ENCODE measurements at places on chromosomes 16 and 17.

GRCh38 chr16:89343501-89344457 lies 126.3 kb downstream of the ZNF778 start:
- DNase-seq: no peak

- DNase-seq: no peak
These were observed 55.4 kb downstream of the JPH3 start for GRCh38 chr16:87657621-87658192.

DNA sequence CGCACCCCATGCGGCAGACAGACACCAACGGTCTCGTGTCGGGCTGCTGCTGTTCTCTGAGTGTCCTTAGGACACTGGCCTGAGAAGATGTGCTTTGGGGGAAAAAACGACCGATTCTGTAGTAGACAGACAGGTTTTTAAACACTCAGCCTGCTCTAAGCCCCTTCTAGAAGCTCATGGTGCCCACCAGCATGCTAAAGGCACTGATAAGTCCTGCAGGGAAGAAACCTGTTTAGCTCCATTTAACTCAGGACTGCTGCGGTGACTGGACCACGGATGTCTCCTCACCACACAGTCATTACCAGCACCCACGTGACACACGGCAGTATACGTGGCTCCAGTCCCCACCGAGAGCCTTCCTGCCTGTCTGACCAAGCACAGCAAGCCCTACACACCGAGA lies 19.1 kb upstream of the APRT start:
- no peak for DNase-seq

GRCh38 chr17:63983320-63983719 lies 10.6 kb upstream of the SCN4A start:
- no peak for DNase-seq

- no peak for DNase-seq
These were observed 12.8 kb downstream of the DNAH9 start for GRCh38 chr17:11610999-11611566.

GRCh38 chr16:90072442-90073105 lies 4.6 kb downstream of the PRDM7 start:
- no peak for DNase-seq

GRCh38 chr17:49343273-49343672 lies 18.8 kb downstream of the ZNF652 start:
- no peak for DNase-seq
